ENCODE measurements at places on chromosomes 11 and 22.

DNA sequence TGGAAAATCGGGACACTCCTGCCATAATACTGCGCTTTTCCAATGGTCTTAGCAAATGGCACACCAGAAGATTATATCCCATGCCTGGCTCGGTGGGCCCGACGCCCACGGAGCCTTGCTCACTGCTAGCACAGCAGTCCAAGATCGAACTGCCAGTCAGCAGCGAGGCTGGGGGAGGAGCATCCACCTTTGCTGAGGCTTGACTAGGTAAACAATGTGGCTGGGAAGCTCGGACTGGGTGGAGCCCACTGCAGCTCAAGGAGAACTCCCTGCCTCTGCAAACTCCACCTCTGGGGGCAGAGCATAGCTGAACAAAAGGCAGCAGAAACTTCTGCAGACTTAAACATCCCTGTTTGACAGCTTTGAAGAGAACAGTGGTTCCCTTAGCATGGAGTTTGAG, 15.6 kb downstream of the PTH start:
- no peak for DNase-seq

GRCh38 chr22:19972652-19973550, 31.3 kb upstream of the TXNRD2 start:
- no peak for DNase-seq

- no peak for DNase-seq
Observed at GRCh38 chr11:62295504-62295903, 3.4 kb downstream of the SCGB1D4 start.

GRCh38 chr22:39369186-39369585, 19.4 kb downstream of the SYNGR1 start:
- DNase-seq, result no peak

- peak; percentile 25 for DNase-seq
Observed at GRCh38 chr11:63767565-63768236, 874 bp downstream of the ZFTA start.

DNA sequence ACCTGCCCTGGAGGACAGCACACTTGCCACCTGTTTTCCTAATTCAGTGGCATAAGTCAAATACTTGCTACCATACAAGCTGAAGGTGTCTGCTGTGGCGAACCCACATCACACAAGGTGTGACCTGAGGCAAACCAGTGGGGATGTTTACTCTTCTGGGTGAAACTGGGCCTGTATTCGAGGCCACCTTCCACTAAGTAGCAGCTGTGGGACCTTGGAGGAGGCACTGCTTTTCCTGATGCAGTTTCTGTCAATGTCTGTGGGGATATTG, 927.4 kb downstream of the BRD1 start:
- no peak for DNase-seq

- DNase-seq, result no peak
Observed at GRCh38 chr22:23691748-23692423, 1.1 kb downstream of the RGL4 start.

- DNase-seq, result no peak
Observed at GRCh38 chr11:79441461-79441875, 638 bp upstream of the TENM4 start.

DNA sequence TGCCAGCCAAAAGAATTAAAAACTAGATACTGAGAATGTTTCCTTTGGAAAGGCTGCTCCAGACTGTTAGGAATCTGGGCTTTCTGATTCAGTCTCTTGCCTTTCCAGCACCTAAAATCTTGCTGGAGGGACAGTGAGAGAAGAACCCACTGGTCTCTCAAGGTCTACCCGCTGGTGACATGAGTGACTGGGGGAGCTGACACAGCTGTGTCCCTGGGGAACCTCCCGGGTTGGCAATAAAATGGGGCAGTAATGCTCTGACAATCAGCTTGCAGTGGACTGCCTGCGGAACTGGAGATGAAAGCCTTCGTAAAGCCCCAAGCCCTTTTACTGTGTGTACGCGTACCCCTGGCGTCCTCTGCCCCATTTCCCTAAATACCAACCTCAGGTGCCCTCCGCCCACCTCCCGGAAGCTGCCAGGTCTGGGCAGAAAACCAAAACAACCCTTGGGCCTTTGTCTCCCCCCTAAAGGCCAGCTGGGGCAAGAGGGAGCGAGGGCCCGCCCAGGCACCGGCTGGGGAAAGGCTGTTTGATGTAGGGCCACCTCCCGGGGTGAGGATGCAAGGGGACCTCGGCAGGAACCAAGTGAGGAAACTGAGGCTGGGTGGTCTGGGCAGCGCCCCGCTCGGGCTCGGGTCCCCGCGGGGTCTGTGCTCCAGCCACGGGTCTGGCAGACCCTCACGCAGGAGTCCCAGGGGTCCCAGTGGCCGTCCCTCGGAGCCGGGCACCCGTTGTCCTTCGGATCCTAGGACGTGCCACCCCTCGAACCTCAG, 741 bp downstream of the CARS1 start:
- DNase-seq, result no peak

DNA sequence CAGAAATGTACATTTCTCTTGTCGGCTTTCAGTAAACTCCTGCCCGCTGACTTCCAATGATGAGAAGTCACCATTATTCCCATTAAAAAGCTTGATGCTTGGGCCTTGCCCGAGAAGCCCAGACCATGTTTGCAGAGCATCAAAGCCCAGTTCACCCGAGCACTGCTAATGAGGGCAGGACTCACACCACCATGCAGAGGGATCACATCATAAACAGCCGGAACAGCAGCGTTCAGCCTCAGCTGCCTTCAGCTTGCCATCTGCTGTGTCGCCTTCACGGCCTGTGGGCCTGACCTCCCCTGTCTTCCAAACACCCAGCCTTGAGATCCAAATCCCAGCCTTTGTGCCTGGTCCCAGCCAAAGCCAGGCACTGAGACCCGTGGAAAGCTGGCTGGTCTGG, 105.4 kb upstream of the CSNK2A3 start:
- DNase-seq, result no peak

All from activated gamma-delta T cell treated with Interleukin-2 at 50 U/mL for 16 hours (primary cell).